ENCODE measurements at places on chromosomes 11 and 22.

DNA sequence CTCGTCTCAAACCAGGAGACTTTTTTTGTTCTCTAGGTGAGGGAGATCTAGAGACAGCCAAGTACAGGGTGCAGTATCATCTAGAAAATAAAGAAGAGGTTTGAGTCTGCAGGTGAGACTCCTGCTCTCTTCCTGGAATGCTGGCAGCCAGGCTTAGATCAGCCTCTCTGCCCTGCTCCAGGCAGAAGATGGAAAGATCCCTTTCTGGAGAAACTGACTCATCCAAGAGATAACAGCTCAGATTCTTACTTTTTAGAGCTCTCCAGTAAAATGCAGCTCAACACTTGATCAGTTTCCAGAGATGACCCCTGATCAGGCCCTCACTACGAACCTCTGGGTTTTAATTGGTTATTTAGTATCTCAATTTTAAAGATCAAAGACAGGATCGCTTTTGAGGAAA lies 44.6 kb upstream of the EHF start:
- no peak for DNase-seq

GRCh38 chr11:2467695-2468055 lies 22.9 kb downstream of the KCNQ1 start:
- no peak for DNase-seq

DNA sequence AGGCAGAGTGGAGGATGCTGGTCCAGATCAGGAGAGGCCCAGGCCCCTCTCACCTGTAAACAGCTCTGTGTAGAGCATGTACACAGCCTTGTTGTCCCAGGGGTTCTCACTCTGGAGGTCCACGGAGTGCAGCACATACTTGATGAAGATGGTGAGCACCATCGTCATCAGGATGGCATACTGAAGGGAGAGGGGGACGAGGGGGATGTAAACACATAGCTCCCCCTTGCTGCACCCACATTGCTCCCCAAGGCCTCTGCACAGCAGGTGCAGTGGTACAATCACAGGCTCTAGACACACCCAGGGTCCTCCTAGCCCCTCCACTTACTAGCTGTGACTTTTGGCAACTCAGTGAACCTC lies 2.9 kb downstream of the SYVN1 start:
- DNase-seq, result no peak

DNA sequence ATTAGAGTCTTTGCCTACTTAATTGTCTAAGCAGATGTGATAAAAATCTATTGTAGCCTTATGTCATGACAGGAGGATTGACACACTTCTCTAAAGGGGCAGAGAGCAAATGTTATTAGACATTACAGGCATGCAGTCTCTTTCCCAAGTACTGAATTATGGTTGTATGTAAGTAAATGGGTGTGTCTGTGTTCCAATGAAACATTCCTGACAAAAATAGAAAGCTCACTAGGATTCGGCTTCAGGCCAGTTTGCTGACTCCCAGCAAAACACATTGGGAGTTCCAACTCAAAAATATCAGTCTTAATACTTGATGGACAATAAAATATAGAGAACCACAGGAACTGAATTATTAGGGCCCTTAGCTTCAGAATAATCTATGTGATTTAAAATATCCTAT lies 1480.4 kb downstream of the FAM181B start:
- no peak for DNase-seq

- no peak for DNase-seq
These were observed 2.4 kb downstream of the CCDC188 start for GRCh38 chr22:20148414-20148813.

DNA sequence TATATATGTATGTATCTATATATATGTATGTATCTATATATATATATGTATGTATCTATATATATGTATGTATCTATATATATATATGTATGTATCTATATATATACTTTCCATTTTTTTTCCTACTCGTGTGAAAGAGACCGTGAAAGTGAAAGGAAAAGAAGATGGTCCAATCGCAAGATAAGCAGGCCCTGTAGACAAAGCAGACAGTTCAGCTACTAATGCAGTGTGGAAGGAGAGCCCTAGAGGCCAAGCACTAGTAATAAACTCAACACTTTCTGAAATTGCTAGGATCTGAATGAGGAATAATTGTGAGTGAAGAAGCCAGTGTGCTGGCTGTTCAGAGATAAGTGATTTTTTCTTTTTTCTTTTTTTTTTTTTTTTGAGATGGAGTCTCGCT lies 47.2 kb downstream of the MCHR1 start:
- DNase-seq, result no peak

- DNase-seq, result peak; percentile 31
These were observed 99.4 kb downstream of the SHANK2 start for GRCh38 chr11:71153005-71153390.

GRCh38 chr11:77170107-77170506 lies 42.1 kb downstream of the MYO7A start:
- no peak for DNase-seq

DNA sequence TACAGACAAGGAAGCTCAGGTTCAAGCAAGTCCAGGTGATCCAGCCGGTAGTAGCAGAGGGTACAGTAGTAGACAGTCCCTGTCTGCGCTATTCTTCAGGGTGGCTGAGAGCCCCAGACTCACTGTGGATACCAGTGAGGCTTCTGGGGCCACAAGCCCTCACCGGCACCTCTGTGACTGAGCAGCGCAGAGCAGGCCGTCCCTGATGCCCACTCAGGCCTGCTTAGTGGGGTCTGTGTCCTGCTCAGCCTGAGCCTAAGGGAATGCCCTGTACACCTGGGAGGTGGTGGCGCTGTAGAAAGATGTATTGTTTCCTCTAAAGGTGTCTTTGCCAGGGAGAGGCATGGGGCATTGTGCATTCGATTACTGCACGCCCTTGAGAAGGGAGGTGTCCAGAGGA lies 143.8 kb downstream of the CACNA1I start:
- DNase-seq, result no peak

- no peak for DNase-seq
These were observed 8.8 kb downstream of the POU2F3 start for GRCh38 chr11:120248551-120249278.

DNA sequence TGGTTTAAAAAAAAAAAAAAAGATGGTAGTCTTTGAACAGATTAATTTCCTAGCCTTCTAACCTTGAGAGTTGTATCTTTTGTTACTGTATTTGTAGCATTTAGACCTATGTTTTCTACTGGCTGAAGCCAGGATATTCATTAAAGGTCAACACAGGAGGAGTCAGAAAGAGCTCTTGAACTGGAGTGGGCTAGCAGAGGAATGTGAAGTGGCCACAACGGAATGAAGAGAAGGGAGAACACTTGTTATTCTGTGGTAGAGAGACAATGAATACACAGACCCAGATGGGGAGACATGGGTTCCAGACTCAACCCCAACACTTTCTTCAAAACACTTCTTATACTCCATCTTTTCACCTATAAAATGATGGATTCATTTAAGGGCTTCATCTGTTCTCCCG lies 88.1 kb downstream of the RELT start:
- peak; percentile 72 for DNase-seq

Measured in DMS79 (cell line).